A172 (cell line): ENCODE measurements at places on chromosomes 7 and 10. TPM values are rescaled to one million over a fixed set of nuclear protein-coding genes. Genes with fewer than 3 reads are reported as not detected.

The BMPER gene
- 0.34 and 0.55 TPM in 2 replicates for total RNA-seq

- no peak for DNase-seq
Observed at GRCh38 chr7:148905093-148905666, 21.1 kb upstream of the EZH2 start.

The WNT2 gene
- total RNA-seq = not detected in 2 replicates

DNA sequence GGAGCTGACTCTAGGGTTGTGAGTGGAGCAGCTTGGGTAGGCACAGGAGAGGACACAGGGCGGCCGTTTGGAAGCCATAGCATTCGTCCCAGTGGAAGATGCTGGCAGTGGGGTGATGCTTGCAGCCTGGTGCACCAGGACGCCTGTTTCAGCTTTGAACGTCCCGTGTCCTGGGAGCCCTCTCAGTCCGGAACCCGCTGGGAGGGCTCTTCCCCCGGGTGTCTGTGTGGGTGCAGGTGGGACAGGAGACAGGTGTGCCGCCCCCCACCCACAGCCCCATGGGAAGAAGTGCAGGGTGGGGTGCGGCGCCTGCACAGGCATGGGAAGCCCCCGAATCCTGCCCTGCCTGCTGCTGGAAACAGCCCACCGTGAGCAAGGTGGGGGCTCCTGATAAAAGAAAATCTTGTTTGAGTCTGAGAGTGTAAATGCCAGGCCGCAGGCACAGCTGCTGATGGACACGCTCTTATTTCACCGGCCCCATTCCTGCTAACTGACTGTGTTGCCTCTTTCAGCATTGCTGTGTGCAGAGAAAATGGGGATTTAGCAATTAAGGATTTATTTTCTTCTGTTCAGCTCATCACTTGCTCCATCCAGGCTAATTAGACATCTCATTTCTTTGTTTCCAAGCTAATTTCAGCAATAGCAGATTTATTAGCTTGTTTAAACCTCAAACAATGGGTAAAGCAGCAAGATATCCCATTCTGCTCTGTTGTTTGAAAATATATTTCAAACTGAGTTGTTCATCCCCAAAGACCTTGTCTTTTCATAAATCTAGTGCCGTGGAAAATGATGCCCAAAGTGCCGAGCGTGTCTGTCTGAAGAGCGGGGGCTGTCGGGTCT is 54.9 kb upstream of the DPYSL4 start:
- no peak for DNase-seq

- DNase-seq = no peak
Observed at GRCh38 chr7:33039257-33039902, 23.2 kb downstream of the NT5C3A start.

DNA sequence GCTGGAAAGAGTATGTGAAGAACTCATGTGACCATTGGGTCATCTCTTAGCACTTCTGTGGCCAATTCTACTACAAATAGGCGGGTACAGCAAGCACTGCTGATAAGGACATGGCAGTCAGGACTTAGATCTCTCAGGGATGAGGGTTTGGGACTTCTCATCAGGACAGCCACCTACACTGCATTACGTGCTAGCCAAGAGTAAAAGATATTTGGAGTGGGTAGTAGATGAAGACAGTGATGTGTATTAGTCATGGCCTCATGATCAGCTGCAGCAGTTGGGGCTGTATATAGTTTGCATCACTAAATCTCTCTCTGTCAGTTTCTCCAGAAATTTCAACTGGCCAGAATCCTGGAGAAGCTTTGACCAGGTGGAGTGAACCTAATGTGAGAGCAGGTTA is 9.2 kb downstream of the TAS2R60 start:
- DNase-seq = no peak

The PTPRE gene
- total RNA-seq = 3.8 and 4.7 TPM in 2 replicates

DNA sequence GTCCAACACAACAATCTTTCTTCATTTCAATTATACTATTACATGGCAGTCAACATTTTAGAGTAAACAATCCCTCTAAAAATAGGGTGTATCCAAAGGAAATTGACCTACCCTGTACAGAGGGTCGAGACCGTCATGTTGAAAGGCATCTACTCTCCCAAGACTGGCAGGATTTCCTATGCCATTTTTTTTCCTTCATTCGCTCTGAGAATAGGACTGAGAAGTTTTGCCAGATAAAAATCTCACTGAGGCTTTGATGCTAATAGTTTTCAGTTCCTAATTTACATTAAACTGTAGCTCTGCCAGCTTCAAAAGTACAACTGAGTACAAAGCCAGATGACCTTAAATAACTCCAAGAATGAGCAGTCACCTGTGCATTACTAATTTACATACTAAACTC is 84.5 kb upstream of the SEMA3C start:
- no peak for DNase-seq

DNA sequence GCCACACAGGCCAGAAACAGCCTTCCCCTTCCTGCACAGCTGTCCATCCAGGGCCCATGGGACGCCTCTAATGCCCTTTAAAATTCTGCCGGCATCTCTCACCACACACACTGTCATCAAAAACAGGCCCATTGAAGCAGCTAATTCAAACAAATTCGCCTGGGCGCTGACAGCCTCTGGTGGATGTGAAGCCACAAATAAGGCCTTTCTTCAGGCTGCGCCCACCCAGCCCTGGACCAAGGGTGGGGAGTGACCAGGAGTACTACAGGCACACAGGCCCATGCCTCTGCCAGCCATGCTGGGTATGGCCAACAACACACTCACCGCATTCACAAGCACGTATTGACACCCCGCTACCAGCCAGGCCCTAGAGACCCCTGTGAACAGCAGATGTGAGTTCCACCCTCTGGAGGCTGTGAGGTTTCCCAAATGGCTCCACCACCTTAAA is 54.6 kb downstream of the SLIT1 start:
- no peak for DNase-seq

- DNase-seq = no peak
Observed at GRCh38 chr7:151490456-151491105, 29.1 kb downstream of the RHEB start.

DNA sequence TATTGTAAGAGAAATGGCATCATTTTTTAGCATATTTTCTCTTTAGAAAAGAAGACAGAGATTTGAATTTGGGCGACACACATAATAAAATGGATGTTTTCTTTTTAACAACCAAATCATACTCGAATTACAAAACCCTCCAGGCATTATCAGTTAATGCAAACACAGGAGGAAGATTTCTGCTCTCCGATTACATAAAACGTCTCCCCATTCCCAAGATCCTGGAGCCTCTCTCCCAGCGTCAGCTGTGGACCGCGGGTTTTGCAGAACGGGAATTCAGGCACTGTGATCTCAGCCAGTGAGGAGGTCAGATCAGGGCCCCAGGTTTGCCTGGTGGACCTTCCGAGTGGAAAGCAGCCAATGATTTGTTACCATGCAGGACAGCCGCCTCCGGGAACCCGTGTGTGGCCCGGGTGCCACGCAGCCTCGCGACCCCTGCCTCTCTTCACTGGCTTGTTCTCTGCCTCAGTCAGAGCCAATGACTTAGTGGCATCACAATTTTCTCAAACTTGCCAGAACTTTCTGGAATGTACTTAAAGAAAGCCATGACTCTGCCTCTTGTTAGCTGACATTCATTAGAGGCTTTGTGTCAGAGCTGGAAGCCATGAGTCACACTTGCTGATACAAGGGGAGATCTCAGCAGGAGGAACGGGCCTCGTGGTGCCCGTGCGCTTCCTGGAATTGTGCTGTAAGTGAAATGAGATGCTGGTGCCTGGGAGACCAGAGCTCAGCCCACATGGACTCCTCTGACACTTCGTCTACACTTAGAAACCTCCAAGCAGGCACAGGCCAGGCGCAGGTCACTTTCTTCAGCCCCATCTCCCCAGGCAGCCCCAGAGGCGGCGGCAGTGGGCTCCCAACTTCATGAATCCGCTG is 246.1 kb downstream of the KLF6 start:
- DNase-seq = peak; percentile 95

DNA sequence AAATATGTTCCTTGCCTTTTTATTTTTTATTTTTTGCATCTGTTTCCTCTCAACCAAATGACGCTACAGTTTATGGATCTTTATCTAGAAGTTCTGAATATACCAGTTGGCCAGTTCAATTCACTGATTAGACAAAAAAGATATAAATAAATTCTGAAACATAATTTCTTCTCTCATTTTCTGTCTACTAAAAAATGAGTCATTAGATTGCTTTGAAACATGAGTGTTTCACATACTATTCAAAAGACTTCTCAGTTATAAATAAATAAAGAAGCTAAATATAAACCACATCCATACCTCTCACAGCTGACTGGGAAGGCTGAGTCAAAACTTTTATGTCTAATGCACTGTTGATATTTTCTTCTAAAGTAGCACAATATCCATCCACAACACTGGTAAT is 97.6 kb upstream of the GPR22 start:
- DNase-seq = peak; percentile 7

DNA sequence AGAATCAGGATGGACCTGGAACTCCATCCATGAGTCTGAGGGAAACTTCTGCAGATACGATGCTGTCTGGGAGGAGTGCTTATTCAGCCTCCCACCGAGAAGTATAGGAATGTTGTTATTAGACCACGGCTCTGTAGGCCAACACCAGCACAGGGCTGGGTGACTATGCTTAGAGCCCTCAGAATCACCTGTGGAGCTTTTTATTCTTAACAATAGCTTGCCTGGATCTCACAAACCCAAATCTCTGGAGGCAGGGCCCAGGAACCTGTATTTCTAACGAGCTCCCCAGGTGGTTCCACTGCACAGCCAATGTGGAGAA is 55.6 kb upstream of the ARID5B start:
- no peak for DNase-seq

The MMP21 gene
- total RNA-seq = not detected in 2 replicates

- DNase-seq = no peak
Observed at GRCh38 chr7:154804449-154804848, 198.5 kb downstream of the PAXIP1 start.

GRCh38 chr7:101536232-101536631 is 92.9 kb downstream of the MYL10 start:
- DNase-seq = no peak

GRCh38 chr10:125679436-125679835 is 3.5 kb downstream of the TEX36 start:
- no peak for DNase-seq

DNA sequence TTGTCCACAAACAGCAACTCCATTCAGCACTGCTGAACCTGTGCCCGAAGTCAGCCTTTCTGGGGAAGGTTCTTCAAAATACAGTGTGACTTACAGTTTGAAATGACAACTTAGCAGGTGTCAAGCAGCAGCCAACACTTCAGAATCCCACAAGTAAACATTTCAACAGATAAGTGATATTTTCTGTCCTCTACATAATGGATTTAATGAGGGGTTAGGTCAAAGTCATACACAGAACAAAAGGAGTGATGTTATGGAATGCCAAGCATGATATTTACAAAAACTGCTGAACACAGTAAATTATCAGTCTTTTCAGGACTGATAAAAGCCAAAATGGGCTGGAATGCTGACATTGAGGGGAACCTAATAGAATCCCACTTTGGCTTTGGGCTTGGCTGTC is 77.6 kb upstream of the JAZF1 start:
- no peak for DNase-seq

- peak; percentile 61 for DNase-seq
Observed at GRCh38 chr10:69057951-69058297, 30.0 kb upstream of the SRGN start.

GRCh38 chr10:48494073-48494472 is 110.8 kb downstream of the ARHGAP22 start:
- DNase-seq = peak; percentile 43

DNA sequence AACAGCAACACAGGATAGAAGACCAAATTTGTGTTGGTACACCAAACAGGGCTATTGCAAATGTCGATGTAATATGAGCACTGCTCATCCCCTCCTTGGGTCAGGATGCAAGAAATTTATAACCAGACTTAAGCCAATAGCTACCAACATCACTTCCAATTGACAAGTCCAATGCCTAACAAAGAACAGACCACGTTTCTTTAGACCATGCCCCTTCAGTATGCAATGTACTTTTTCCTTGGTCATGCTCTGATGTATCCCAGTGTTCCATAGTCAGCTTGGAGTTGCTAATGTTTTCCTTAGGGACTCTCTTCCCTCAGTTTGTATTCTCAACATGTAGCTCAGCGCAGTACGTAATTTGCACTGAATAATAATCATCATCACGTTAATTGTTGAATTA is 7.8 kb downstream of the CACNA2D1 start:
- no peak for DNase-seq

GRCh38 chr7:157497367-157497743 is 160.6 kb downstream of the DNAJB6 start:
- DNase-seq = no peak

DNA sequence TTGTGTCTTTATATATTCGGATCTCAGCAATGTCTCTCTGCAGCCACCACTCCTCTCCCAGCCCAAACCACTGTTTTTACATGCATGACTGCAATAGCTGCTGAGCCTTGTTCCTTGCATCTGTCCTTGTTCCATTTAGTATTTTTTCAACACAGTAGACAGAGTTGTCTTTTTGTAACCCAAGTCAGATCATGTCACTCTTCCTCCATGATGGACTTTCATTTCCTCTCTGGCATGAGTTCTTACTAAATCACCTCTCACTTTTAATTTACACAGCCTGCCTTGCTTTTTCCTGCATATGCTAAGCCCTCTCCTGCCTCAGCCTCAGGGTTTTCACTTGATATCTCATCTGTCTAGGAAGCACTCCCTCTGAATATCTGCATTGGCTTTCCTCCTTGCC is 353.2 kb downstream of the HGF start:
- DNase-seq = no peak

- peak; percentile 59 for DNase-seq
Observed at GRCh38 chr7:27462575-27463270, 200.0 kb downstream of the HIBADH start.

DNA sequence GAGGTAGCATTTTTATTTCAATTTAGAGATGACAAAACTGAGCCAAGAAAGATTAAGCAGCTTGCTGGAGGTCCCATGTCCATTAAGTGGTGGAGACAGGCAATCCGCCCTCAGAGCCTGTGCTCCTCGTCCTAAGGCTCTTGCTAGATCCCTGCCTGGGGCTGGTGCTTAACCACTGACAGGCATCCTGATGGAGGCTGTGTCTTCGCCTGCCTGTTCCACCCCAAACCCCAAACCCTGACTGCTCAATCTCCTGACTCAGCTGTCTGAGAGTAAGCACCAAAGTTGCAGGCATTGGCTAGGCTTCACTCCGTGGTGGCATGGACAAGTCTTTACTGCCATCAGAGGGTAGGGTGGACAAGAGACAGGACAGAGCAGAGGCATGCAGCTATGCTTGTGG is 209.4 kb downstream of the POU6F2 start:
- DNase-seq = no peak

The MGAM2 gene
- not detected in 2 replicates for total RNA-seq

DNA sequence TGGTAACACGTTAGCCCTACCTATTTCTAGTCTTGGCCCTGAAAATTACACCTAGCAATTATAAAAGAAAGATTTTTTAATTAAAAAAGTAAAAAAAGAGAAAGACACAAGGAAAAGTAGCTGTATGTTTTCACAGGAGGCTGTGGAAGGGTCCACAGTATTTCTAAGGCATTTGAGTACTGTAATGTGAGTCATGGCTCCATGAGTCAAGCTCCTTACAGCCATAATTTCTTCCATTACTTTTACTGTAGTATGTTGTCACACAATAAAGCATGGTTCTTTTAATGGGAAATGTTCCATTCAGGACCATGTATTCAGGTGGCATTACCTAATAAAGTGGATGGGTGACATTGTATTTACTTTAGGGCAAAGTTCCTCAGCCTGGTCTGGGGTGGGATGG is 113.4 kb downstream of the GPR37 start:
- peak; percentile 60 for DNase-seq

- DNase-seq = no peak
Observed at GRCh38 chr10:47334466-47335295, 12.4 kb downstream of the GDF2 start.

GRCh38 chr7:1669064-1669951 is 769 bp upstream of the ELFN1 start:
- DNase-seq = no peak

- no peak for DNase-seq
Observed at GRCh38 chr7:79421751-79422150, 31.7 kb downstream of the MAGI2 start.
